Naive thymus-derived CD8-positive, alpha-beta T cell (primary cell): ENCODE measurements at places on chromosomes 11 and 22.

- DNase-seq = peak; percentile 68
- peak overlapping the region; percentile 93 for H3K27ac ChIP-seq
- H3K27me3 ChIP-seq = no peaks in the 10 kb centered on the region
- H3K36me3 ChIP-seq = peaks cover 5% of the 10 kb centered on the region
- peak overlapping the region; percentile 85 for H3K4me3 ChIP-seq
Measured at GRCh38 chr11:116930177-116930576, 92.8 kb upstream of the APOA1 start.

DNA sequence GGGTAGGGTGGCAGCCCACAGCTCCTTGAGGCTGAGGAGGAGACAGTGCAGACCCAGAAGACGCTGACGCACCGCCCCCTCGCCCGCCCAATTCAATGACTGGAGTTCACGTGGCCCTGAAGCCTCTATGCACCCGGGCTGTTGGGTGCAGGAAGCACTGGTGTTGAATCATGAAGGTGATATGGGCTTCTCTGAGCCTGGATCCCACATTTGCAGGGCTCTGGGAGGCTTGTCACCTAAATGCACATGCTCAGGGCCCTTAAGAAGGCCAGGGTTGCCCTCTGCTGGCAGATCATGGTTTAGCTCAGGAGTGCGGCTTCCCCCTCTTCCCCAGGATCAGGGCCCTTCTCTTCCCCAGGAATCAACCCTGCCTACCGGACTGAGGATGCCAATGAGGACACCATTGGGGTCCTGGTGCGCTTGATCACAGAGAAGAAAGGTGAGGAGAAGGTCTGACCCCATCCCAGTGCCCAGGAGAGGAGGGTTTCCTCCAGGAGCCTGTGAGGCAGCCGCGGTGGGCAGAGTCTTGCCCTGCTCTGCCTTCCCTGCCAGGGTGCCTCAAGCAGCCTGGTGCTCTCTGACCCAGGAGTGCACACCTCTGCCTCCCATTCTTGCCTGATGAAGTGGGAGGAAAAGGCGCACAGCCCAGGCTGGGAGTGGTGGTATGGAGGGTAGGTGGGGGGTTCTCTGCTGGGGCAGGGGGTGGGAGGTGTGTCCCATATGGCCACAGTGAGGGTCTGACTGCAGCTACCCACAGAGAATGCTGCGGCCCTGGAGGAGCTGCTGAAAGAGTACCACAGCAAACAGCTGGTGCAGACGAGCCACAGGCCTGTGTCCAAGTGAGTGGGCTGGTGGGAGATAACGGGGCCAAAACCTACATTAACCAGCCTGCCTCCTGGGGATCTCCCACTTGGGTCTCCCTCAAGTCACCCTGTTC, 17.5 kb downstream of the RELT start:
- peaks cover 6% of the 10 kb centered on the region for H3K4me1 ChIP-seq
- H3K36me3 ChIP-seq = peaks cover 20% of the 10 kb centered on the region
- no peak overlapping the region for H3K4me3 ChIP-seq
- H3K27ac ChIP-seq = no peak overlapping the region
- H3K27me3 ChIP-seq = no peaks in the 10 kb centered on the region

GRCh38 chr11:126507646-126508045, 152.2 kb downstream of the ST3GAL4 start:
- peaks cover 50% of the 10 kb centered on the region for H3K27me3 ChIP-seq
- H3K4me1 ChIP-seq = no peaks in the 10 kb centered on the region
- H3K4me3 ChIP-seq = no peak overlapping the region
- no peak for DNase-seq
- no peak overlapping the region for H3K27ac ChIP-seq
- H3K36me3 ChIP-seq = no peaks in the 10 kb centered on the region

DNA sequence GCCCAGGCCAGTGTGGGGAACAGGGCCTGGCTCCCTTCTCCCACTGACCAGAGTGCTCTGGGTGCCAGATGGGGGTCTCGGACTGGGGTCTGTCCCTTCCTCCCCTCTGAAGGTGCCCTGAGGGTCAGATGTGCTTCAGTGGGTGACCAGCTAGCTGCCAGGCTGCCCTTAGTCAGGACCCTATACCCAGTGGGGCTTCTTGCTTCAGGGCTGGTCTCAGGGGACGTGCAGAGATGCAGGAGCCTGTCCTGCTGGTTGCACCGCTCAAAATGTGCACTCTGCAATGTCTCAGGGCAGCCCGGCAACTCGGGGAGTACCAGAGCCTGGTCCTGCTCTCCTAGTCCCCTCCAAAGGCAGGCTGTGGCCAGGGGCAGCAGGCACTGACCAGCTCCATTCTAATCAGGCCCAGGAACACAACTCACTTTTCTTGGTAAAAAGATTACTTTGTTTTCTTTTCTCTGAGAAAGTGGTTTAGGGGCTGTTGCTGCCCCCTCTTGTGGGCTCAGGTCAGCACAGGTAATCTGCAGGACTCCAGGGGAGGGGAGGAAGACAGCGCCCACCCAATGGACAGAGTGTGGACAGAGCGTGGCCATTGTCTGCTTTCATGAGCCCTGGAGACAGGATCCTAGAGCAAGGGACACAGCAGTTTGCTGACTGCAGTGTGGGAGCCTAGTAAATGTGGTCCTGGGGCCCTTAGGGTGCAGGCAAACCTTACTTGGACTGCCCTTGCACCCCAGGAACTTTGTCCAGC, 80.9 kb downstream of the MED15 start:
- H3K27me3 ChIP-seq = no peaks in the 10 kb centered on the region
- DNase-seq = no peak
- H3K27ac ChIP-seq = peak overlapping the region; percentile 28
- peaks cover 9% of the 10 kb centered on the region for H3K4me1 ChIP-seq
- no peaks in the 10 kb centered on the region for H3K36me3 ChIP-seq

DNA sequence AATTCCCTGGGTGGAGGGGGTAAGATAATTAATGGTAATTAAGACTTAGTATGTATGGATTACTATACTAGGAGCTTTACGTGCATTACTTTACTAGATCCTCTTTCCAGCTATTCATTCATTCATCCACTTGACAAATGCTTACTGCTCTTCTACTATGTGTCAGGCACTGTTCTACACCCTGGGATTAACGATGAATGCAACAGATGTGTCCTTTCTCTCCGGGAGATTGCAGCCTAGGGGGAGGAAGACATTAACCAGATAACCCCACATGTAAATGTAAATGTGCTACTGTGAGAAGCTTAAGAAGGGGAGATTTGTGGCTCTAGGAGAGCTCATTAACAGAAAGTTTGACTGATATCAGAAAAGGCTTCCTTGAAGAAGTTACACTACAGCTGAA, 1.7 kb downstream of the ANKK1 start:
- H3K36me3 ChIP-seq = no peaks in the 10 kb centered on the region
- H3K4me1 ChIP-seq = no peaks in the 10 kb centered on the region
- H3K27ac ChIP-seq = no peak overlapping the region
- DNase-seq = no peak
- H3K27me3 ChIP-seq = peaks cover 9% of the 10 kb centered on the region

- no peak overlapping the region for H3K27ac ChIP-seq
- peaks cover 13% of the 10 kb centered on the region for H3K27me3 ChIP-seq
- no peaks in the 10 kb centered on the region for H3K36me3 ChIP-seq
- H3K4me3 ChIP-seq = no peak overlapping the region
Measured at GRCh38 chr11:107769189-107769588, 57.3 kb upstream of the SLN start.

- H3K4me3 ChIP-seq = no peak overlapping the region
- DNase-seq = no peak
- H3K27me3 ChIP-seq = peaks cover 8% of the 10 kb centered on the region
- peaks cover 27% of the 10 kb centered on the region for H3K4me1 ChIP-seq
Measured at GRCh38 chr11:1922481-1923081, 3.1 kb downstream of the TNNT3 start.

DNA sequence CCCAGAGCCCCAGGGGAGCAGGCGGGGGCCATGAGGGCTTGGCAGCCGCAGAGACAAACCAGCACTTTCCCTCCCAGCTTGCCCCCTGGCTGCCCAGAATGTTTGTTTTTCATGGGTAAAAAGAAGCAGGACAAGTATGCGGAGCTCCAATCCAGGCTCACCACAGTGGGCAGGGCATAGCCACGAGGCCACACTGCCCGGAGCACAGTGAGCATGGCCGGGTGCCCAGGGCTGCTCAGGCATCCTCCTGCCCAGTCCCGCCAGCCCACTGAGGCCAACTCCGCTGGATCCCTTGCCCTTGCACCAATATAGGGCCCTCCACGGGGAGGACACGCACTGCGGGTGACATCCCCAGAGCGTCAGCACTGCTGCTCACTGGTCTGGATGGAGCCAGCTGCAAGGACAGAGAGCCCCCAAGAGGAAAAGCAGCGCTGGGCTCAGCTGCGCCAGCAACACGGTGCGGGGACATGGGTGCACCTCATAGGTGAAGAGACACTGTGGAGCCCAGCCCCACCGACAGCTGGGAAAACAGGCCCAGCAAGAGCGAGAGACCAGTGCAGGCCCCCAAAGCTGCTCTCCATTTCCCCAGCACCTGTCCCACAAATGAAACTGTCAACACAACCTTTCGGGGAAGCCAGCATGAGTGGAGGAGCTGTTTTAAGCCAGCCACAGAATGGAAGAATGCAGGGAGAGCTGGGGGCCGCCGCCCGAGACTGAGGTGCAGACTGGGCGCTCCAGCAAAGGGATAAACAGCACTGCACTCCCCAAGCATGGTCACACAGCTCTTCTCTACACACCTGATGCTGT, 24.8 kb downstream of the ARVCF start:
- H3K36me3 ChIP-seq = no peaks in the 10 kb centered on the region
- no peak for DNase-seq
- H3K27me3 ChIP-seq = peaks cover 6% of the 10 kb centered on the region
- no peak overlapping the region for H3K27ac ChIP-seq

DNA sequence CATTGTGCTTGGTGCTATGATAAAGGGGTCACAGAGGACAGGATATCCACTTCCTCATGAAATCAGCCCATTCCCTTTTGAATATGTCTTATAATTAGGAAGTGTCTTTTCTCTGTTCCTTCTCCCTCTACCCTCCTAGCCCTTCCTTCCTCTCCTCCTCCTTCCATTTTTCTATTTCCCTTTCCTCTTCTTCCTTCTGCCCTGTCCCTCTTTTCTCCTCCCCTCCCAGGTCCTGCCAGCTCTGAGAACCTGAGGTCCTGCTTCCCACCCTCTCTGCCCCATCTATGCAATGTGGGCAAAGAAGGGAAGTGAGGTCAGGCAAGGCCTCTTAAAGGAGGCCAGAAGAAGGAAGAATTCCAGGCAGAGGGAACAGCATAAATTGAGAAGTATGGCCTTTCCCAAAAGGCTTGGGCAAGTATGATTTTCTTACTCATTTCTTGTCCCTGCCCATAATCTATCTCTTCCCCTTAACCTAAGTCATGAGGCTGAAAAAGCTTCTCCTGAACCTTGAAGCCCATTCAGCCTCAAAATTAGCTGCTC, 7.7 kb upstream of the UBASH3B start:
- H3K36me3 ChIP-seq = no peaks in the 10 kb centered on the region
- H3K4me3 ChIP-seq = no peak overlapping the region
- no peak overlapping the region for H3K27ac ChIP-seq
- peaks cover 3% of the 10 kb centered on the region for H3K4me1 ChIP-seq

GRCh38 chr11:62724171-62724570, 3.1 kb downstream of the HNRNPUL2 start:
- no peaks in the 10 kb centered on the region for H3K27me3 ChIP-seq
- DNase-seq = no peak
- peak overlapping the region; percentile 61 for H3K27ac ChIP-seq
- H3K36me3 ChIP-seq = peaks cover 67% of the 10 kb centered on the region

DNA sequence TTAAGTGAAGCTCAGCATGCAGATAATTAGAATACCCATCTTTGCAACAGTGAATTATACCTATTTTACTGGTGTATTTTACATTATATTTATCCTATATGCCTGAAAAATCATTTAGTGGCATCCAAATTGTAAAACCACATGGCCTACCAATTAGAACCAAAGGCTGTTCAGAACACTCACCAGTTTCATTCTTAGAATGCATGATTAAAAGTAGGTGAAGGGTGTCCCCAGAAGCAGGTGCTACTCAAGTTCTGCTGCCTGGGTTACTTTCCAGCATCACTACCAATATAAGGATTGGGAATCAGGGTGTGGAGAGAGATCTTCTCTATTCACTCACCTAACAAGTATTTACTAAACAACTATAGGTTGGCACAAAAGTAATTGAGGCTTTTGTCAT, 103.3 kb downstream of the SGSM3 start:
- no peak overlapping the region for H3K27ac ChIP-seq
- H3K4me3 ChIP-seq = no peak overlapping the region
- no peak for DNase-seq
- peaks cover 14% of the 10 kb centered on the region for H3K4me1 ChIP-seq
- H3K36me3 ChIP-seq = peaks cover 2% of the 10 kb centered on the region

DNA sequence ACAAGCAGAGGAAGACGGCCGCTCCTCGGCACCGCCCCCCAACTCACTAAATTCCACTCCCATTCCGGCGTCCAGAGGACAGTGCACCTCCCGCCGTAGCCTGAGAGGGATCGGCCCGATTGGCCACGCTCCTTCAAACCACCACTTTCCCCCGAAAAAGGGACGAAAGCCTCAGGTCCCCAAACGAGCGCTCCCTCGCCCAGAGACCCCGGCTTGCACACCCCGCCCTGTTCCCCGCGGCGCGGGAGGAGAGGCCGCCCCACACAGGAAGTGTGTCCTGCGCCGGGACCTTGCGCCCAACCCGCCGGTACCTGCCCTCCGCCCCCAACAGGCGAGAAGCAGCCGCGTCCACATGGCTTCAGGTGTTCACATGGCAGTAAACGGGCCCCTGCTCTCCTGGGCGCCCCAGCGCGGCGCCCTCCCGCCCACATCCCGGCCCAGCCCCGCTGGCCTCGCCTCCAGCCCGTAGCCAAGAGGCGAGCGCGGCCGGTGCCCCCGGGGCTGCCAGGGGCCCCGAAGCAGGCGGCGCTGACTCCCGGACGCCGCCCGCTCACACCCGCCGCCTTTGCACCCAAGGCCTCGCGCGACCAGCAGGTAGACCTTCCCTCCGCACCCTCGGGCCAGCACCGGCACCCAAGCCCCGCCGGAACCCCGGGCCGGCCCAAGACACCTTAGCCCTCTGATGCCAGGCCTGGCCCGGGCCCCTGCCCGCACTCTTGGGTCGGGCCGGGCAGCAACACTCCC, 849 bp downstream of the TCF20 start:
- H3K27ac ChIP-seq = peak overlapping the region; percentile 88
- H3K27me3 ChIP-seq = no peaks in the 10 kb centered on the region
- H3K4me3 ChIP-seq = peak overlapping the region; percentile 87
- no peaks in the 10 kb centered on the region for H3K36me3 ChIP-seq
- peaks cover 23% of the 10 kb centered on the region for H3K4me1 ChIP-seq

DNA sequence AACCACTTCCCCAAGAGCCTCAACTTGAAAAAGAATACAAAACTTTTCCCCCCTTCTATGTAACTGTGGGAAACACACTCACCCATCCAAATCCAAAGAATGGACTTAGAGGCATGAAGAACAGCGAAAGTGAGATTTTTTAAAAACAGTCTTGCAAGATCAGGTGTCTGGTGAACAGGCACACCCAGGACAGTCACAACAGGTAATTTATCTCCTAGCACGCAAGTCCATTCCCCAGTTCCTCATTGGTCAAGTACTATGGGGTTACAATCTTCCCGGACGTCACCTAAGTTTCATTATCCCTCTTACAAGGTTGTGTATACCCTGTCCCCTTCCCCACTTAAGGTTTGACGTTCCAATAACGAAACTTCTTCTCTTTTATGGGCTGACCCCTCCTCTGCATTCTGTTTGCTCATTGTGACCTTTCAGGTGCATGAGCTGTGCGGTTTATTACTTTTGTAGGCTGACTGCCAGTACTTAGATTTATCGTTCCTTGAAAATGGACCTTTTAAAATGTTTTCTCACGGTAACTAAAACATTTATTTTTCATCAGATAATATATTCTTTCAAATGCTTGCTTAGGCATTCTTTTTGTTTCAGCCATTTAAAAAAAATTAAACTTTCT, 1401.9 kb downstream of the FAM181B start:
- H3K27ac ChIP-seq = no peak overlapping the region
- no peaks in the 10 kb centered on the region for H3K36me3 ChIP-seq
- H3K4me3 ChIP-seq = no peak overlapping the region
- no peaks in the 10 kb centered on the region for H3K27me3 ChIP-seq
- DNase-seq = no peak
- no peaks in the 10 kb centered on the region for H3K4me1 ChIP-seq
